Activated CD4-positive, alpha-beta T cell treated with anti-CD3 and anti-CD28 coated beads, Interleukin-2, amount 50 U/mL, for 1 hour (primary cell): ENCODE measurements at places on chromosomes 3 and 15.

DNA sequence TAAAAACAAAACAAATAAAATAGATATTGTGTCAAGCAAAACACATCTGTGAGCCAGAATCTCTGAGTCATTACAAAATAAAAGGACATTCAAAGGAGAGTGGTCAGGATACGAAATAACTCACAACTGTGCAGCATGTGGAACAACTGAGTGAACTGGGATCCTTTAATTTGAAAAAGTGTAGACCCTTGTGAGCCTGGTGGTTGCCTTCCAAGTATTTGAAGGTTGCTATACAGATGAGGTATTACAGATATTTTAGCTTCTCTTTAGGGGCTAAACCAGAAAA is 26.7 kb downstream of the KCNMB2 start:
- no peak for DNase-seq

DNA sequence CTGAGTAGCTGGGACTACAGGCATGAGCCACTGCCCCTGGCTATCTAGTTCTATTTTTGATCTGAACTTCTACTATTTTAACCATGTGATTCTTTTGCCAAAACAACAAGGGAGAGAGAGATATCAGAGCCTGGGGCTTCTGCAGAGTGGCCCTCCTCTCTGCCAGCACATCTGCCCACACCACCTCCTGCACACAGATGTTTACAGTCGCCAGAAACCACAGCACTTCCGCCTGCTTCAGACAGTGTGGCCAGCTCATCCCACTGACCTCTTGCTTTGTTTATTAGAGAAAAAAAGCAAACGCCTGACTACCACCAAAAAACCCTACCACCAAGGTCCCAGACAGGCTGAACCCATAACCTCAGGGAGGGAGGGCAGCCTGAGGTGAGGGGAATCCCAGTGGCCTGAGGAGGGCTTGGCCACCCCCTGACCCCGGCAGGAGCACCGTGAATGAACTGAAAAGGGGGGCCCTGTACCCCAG is 85.9 kb upstream of the ABHD2 start:
- DNase-seq, result no peak

DNA sequence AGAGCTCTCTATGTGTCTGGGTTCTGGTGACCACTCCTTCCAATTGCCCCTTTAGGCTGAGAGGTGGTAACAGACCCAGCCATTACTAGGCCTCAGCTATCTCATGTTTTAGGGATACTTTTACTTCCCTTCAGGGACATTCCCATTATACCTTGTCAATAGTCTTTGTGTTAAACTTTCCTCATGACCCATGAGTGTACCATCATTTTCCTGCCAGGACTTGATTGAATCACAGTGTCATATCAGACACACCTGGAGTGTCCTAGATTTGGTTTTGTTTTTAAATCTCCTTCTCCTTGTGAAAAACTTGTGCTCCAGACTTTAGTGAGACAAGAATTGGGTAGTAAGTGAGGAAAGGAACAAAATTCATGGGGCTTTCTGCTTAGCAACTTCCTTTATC is 136.6 kb downstream of the KCNAB1 start:
- no peak for DNase-seq

GRCh38 chr3:113247068-113247467 is 35.7 kb downstream of the BOC start:
- no peak for DNase-seq

DNA sequence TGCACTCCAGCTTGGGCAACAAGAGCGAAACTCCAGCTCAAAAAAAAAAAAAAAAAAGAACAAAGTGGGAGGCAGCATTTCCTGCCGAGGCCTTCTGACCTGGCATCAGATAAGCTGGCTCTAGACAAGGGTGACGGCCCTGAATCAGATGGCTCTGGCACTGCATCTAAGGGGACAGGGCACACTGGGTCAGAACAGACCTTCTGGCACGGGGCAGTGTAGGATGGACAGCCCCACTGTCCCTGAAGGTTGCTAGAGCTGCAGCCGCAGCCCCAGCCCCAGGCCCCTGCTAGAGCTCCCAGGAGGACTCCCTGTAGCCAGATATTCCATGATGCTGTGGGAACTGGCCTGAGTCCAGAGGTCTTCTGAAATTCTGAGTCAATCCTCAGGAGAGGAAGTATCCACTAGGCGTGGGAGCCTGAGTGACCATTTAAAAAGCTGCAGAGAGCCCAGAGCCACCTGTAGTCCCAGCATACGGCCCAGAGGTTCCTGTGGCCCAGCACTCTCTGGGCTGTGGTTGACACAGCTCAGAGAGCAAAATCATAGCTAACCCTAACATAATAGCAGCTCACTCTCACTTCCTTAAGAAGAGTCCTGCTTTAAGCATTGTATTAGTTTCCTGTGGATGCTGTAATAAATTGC is 69.2 kb upstream of the MFGE8 start:
- DNase-seq, result no peak
